ENCODE measurements at places on chromosomes 3 and 15.

GRCh38 chr3:159650726-159651125 is 337.9 kb upstream of the IL12A start:
- no peak for DNase-seq

- DNase-seq: no peak
Observed at GRCh38 chr3:23376516-23377248, 173.6 kb downstream of the UBE2E2 start.

GRCh38 chr3:4830586-4830914 is 148.7 kb upstream of the BHLHE40 start:
- no peak for DNase-seq

- DNase-seq: no peak
Observed at GRCh38 chr3:38110314-38111050, 26.4 kb downstream of the ACAA1 start.

Data from activated T-helper 1 cell treated with anti-CD3 and anti-CD28 coated beads, Interleukin-2, amount 50 U/mL, for 16 hours (primary cell).